ENCODE measurements at places on chromosomes 6 and 20.

DNA sequence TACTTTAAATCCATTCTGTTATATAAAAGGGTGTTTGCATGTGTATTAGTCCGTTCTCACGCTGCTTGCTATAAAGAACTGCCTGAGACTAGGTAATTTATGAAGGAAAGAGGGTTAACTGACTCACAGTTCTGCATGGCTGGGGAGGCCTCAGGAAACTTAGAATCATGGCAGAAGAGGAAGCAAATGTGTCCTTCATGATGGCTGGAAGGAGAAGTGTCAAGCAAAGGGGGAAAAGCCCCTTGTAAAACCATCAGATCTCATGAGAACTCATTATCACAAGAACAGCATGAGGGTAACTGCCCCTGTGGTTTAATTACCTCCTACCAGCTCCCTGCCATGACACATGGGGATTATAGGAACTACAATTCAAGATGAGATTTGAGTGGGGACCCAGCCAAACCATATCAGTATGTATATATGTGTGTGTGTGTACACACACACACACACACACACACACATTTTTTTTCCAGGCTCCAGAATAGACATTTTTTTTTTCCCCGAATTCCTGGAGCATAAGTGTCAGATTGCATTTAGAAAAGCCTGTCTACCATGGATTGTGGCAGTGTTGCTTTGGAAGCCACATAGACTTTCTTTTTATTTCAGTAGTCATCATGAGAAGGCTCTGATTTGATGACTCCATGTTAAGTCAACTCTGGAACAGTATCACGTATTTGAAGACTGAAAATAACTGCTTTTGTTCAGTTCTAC, 31.5 kb downstream of the KDM1B start:
- no peak for DNase-seq

GRCh38 chr20:14062786-14063185, 67.5 kb downstream of the MACROD2 start:
- no peak for DNase-seq

- no peak for DNase-seq
Measured at GRCh38 chr6:150001295-150002008, 23.9 kb downstream of the RAET1L start.

DNA sequence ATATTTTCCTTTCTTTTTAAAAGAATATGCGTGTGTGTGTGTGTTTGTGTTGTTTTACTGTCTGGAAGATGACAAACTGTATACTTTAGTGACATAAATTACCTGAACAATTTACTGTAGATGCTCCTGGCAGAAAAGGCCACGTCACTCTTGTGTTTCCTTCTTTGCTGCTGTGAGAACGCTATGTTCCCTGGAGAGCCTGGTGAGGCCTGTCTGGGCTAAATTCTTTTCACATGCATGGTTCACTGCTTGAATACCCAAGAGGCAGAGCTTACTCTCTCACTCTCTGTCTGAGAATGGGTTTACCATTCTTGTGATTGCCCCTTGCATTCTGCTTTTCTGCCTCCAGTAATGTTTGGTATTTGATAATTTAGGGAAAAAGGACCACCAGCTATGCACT, 64.3 kb downstream of the EDN1 start:
- DNase-seq = no peak

- DNase-seq = no peak
Measured at GRCh38 chr6:49462071-49462470, 982 bp downstream of the MMUT start.

- DNase-seq = no peak
Measured at GRCh38 chr6:134537146-134537555, 219.2 kb upstream of the SGK1 start.

DNA sequence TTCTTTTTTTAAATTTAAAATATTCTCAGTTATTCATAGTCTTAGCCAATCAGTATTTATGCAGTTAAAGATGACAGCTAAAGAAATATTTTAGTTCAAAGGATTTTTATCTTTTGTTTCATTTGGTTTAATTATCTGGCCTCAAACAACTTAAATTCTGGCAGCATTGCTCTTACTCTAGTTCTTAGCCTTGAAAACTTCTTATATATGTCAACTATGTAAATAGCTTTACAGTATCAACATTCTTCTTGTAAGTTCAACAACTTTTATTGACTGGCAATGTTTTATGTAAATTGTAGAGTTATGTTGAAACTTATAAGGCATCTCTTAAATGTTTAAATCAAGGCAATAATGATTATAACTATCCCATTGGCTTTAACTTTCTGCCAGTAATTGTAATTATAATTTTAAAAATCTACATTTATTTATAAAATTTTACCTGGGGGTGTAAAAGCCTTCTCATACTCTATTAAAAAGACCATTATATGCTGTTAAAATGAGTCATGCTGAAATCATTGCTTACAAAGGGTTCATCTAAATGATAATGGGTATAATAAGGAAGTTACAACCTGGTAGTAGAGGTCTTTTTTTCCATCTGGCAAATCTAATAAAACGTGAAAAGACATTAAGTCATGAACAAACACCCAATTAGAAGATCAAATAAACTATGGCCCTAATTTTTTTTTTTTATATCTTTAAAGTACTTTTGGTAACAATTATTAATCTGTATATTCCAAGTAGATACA, 45.8 kb upstream of the FAM184A start:
- no peak for DNase-seq

GRCh38 chr6:97059473-97059872, 134.9 kb downstream of the KLHL32 start:
- DNase-seq = no peak

DNA sequence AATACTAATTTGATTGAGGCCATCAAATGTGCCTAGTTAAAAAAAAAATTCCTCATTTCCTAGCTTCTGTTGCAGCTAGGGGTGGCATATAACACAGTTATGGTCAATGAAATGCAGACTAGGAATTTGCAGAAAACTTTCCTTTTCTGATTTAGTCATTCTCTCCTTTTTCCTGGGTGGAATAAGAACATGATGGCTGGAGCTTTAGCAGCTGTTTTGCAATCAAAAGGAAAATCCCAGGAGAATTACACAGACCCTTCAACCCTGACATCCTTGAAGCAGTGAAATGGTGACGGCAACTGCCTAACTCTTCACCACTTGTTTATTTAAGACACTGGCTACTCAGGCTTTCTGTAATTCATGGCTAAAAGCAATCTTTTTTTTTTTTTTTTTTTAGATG, 23.1 kb upstream of the RIMS4 start:
- no peak for DNase-seq

GRCh38 chr6:139231206-139231605, 60.6 kb downstream of the TXLNB start:
- DNase-seq = no peak

GRCh38 chr6:167410462-167410861, 85.6 kb downstream of the TTLL2 start:
- DNase-seq = no peak

DNA sequence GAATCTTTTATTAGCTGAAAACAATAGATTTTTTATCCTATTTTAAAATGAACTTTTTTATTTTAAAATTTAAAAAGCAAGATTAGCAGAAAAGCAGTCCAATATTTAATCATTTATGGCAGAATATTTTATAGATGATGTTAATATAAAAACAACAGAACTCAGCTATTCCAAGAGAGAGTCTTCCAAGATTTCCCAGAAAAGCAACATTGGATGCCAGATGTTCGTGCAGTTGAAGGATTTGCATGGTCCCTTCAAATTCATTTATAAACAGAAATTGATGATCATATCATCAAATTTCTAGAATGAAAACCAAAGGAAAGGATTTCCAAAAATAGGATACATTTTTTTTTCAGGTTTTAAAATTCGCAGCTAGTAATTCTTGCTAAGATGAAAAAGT, 25.4 kb upstream of the CNKSR3 start:
- no peak for DNase-seq

DNA sequence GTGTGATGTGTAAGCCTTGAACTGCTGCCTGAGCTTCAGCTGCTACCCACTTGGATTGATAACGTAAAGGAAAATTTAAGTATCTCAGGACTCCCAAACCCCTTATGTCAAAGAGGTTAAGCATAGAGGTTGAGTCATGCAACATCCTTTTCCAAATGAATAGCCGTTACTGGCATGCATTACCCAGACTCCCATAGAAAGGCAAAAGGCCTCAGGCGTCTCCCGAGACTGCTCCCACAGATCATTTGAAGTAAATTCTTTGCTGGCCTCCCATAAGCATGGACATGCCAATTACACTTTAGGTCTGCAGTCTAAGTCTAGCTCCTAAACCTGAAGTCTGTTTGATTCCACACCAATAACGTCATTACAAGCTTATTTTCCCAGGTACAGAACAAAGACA, 14.7 kb downstream of the IPCEF1 start:
- DNase-seq = no peak

GRCh38 chr20:61662226-61662967, 403.3 kb downstream of the TAF4 start:
- DNase-seq = no peak

- DNase-seq = no peak
Measured at GRCh38 chr6:98454809-98455322, 379.5 kb upstream of the POU3F2 start.

DNA sequence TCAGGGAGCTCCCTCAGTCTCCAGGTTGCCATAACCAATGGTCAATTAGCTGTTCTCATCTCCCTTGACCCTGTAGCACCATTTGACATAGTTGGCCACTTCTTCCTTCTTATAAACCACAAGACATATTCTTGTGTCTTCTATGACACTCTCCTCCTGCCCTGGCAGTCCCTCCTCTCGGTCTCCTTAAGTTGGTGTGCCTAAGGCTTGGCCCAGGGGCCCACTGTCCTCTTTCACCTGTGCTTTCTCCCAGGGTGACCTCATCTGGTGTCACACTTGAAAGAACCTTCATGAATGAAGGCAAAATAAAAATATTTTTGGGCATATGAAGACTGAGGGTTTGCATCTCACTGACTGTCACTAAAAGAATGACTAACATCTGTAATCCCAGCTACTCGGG, 9.7 kb upstream of the ADGRF5 start:
- DNase-seq = no peak

GRCh38 chr6:109182578-109182977, 87.3 kb downstream of the CEP57L1 start:
- no peak for DNase-seq

- no peak for DNase-seq
Measured at GRCh38 chr20:39152126-39152525, 190.0 kb downstream of the DHX35 start.

DNA sequence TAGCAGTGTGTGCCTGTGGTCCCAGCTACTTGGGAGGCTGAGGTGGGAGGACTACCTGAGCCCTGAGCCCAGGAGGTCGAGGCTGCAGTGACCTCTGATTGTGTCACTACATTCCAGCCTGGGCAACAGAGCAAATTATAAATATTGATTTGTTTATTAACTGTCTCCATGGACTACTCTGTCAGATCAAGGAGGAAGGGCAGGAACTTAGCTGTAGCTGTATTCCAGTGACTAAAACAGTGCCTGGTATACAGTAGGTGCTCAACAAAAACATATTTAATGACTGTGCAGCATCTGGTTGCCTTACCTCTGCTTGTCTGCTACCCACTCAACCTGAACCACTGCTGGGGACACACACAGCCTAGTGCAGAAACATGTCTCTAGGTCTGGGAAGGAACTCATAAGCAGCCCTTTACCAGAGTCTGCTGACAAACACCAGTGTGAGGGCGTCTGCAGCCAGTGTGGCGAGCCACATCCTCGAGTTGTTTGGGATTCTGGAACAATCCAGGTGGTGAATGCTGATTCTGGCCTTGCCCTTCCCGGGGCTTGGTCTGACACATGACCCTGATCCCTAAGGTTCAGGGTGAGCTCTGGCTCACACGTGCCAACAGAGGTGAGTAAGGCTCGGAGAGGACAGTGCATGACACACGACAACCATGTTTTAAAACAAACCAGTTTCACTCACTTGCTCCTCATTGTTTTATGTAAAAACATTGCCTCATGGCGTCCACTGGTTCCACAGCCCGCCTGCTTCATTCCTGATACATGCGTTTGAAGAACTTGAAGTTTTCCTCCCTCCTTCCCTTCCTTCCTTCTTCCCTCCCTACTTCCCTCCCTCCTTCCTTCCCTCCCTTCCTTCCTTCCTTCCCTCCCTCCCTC, 117.9 kb upstream of the ZNF217 start:
- DNase-seq = no peak

- DNase-seq = no peak
Measured at GRCh38 chr6:14734416-14735340, 511.2 kb upstream of the JARID2 start.

- no peak for DNase-seq
Measured at GRCh38 chr6:49805246-49805645, 18.2 kb upstream of the PGK2 start.

DNA sequence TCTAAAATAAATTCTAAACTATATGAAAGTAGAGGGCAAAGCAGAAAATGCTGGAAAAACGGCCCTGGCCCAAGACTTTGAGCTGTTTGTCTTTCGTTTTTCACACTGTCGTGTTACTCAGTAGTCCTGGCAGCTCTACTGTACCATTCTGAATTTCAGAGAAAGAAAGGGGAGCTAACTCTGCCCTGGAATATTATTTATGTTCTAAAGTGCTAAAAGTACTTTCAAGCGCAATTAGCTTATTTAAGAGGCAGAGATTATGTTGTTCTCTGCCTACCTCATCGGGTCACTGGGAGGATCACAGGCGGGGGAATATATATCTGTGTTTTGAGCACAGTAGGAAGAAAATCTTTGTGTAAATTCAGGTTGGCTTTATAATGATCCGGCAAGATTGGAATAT, 152.4 kb upstream of the QKI start:
- DNase-seq = no peak

DNA sequence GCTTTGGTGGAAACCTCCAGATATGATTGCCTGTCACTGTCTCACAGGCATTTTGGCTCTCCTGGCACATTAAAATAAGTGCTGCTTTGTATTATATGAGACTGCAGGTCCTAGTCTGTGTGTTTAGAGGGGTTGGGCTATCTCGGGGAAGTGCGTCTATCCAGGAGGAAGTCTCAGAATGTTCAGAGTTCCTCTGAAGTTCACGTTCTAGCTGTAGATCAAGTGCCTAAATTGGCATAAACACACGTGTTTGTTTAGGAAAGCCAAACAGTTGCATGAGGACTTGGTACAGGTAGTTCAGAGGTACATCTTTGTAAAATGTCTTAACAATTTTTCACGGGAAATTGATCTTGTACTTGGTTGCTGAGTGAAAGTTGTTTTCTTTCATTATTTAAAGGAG, 36.4 kb upstream of the SLC22A1 start:
- no peak for DNase-seq

DNA sequence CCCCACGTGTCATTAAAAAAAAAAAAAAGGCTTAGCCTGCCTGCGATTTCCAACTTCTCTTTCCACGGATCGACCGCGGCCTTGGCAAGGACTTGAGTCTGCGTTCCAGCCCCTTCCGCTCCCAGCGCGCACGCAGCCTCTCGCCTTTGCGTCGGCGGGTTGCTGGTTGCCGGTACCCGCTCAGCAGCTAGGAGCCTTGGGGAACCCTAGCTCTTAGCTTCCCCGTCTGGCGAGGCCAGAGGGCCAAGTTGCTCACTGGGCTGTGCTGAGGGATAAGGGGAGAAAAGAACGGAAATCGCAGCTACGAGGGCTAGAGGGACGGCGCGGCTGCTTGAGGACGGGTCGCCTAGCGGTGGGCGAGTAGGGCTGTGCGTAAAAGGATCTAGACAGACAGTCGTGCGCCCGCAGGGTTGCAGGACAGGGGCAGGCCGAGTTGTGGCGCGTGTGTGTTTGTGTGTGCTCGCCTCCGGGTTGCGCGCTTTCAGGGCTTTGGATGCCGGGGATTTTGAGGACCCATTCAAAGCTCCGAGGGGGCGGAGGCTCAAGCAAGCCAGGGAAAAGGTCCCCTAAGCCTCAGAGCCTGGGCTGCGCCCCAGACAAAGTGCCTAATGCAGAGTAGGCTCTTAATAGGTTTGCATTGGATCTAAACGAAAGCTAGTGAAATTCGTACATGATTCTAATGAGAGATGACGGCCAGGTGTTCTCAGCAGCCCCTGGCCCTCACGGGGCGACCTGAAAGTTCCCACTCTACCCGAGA, 40.5 kb upstream of the OSTM1 start:
- no peak for DNase-seq
